Left renal pelvis (tissue), 4 donors: ENCODE measurements at places on chromosomes 4 and X. TPM values are rescaled to one million over a fixed set of nuclear protein-coding genes. Genes with fewer than 3 reads are reported as not detected.

PTCHD1 gene
- 0.82 TPM for polyA plus RNA-seq

CXCL1 gene
- polyA plus RNA-seq: 0.50 TPM

XAGE1A gene
- not detected for polyA plus RNA-seq

CLDN22 gene
- polyA plus RNA-seq: 0.59 TPM

RWDD4 gene
- 32.1 TPM for polyA plus RNA-seq

OR13H1 gene
- polyA plus RNA-seq: not detected

ENPEP gene
- 29.6 TPM for polyA plus RNA-seq

GRIA2 gene
- 1.7 TPM for polyA plus RNA-seq

CLGN gene
- 4.7 TPM for polyA plus RNA-seq

TACR3 gene
- polyA plus RNA-seq: 2.8 TPM

NAT8L gene
- 6.0 TPM for polyA plus RNA-seq

SOX3 gene
- polyA plus RNA-seq: not detected

AREG gene
- polyA plus RNA-seq: 0.20 TPM

EVC gene
- 47.9 TPM for polyA plus RNA-seq

LPAR4 gene
- polyA plus RNA-seq: 42.1 TPM

ZNF595 gene
- polyA plus RNA-seq: 16.5 TPM

EGF gene
- 3.8 TPM for polyA plus RNA-seq

MXRA5 gene
- polyA plus RNA-seq: 11.2 TPM

VEGFD gene
- polyA plus RNA-seq: 0.95 TPM

TRIM60 gene
- polyA plus RNA-seq: not detected

PLXNB3 gene
- polyA plus RNA-seq: 2.1 TPM
